EH (cell line): ENCODE measurements at places on chromosomes 5 and 9.

DNA sequence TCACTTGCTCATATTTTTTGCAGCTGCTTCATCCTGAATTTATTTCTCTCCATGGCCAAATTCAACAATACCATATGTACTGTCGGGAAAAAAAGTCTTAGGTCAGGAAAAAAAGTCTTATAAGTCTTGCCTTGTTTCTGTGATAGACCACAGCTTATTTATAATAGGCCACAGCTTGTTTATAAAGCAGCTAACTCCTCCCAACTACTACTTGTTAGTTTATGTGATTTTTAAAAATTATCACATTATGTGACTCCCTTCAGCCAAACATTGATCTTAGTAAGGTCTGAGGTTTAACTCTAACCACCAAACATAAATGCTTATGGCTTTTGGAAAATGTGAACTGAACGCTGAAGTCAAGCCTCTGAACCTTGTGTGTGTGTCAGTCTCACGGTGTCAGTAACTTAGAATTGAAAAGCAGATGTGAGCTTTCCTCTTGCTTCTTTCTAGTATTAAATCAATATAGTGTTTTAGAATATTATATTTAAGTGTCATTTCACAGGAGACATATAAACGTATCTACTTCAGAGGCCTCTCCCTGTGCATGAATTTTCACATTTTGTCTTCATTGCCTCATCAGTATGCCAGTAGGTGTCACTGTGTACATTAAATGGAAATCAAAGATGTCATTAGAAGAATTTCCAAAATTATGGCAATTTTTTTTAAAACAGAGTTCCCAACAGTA, 51.3 kb downstream of the SNX24 start:
- peak; percentile 43 for DNase-seq

DNA sequence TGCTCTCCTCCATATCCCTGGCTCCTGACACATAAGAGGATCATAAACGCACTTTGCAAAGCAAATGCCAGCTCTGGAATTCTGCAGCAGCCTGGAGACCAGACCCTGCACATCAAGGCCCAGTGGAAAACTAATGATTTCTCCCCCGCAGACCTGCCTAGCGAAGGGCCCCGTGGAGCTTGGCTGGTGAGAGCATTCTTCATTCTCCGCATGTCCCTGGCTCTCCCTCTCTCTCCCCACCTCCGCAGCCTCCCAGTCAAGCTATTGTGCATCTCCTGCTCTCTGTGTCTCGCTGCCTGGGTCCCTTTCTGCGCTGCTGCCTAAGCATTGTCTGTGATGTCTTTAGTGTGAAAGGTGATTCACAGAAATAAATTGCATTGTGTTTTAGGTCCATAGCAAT, 46.7 kb downstream of the GRIA1 start:
- DNase-seq = no peak

DNA sequence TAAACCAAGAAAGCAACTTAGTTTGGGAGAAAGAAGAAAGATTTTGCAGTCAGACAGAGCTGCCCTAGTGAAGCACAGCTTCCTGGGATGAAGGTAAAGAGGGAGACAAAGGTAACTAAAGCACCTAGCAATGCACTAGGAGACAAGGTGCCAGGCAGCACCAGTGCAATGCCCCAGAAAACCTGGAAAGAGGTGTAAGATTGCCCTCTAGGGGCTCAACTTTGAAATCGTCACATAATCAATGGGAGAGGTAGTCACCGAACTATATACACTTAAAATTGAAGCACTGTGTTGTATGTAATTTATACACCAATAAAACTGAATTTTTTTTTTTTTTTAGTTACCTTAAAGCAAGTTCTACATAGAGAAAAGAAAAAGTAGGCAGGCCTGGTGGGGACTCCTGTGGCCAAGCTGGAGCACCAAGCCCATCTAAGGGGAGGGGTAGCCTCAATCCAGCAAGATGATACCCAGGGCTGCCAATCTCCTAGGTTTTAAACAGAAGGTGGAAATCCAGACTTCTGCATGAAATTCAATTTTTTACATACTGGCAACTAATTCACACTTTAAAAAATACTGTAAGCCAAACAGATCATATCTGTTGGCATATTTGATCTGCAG, 48.2 kb downstream of the CDK5RAP2 start:
- peak; percentile 44 for DNase-seq

- DNase-seq = no peak
Observed at GRCh38 chr9:85716031-85716877, 25.5 kb downstream of the AGTPBP1 start.

DNA sequence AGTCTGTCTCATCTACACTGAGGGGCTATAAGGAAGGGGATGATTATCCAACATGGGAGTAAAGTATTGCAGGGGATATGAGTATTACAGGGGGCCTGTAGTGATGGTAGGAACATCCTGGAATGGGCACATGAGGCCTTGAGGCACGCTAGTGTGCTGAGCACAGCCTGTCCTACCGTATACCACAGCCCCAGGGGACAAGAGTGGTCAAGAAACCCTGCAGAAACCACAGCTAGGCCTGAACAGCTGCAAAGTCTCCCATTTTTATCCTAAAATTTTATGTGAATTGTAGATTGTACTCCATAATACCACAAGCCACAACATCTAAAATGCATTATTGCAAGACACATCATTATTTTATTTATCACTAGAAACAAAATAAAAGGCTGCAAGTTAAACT, 136.3 kb upstream of the ASTN2 start:
- no peak for DNase-seq

DNA sequence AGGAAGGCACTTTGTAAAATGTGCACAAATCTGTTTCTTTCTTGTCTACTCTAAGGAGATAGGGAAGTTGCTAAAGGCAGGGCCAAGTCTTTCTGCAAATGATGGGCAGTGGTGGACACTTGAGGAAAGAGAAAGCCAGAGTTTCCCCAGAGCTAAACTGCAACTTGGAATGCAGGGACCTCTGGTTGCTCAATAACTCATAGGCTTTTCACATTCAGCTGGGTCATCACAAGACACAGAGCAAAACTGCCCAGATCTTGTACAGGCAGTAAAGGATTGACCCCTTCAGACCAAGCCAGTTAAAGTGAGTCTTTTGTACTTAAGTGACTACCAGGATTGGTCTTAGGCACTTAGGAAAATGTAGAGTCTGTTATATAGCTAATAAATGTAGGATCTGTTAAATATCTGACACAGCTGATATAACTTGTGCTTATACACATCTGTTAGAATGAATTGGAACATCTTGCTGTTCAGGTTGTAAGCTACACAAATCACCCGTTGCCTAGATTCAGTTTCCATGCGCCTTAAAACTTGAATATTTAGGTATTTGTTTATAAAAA, 13.5 kb upstream of the AGXT2 start:
- DNase-seq = peak; percentile 21

DNA sequence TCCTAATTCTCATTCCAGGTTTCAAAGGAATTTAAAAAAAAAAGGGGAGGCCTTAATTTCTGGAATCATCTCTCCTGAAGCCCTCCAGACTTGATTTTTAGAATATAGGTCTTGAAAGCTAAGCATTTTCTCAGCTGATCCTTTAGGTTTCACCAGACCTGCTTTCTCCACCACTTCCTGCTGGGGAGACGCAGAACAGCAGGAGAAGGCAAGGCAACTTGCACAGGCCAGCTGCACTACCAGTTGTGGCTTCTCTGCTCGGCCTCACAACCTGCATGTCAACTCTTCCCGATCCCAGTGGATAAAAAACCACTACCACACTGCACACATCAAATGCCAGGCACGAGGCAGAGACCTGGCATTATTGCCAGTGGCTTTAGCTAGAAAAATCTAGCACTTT, 119.8 kb downstream of the SIL1 start:
- DNase-seq = no peak

GRCh38 chr5:159786901-159787691, 129.2 kb upstream of the ADRA1B start:
- peak; percentile 88 for DNase-seq

- DNase-seq = no peak
Observed at GRCh38 chr5:83440826-83441225, 30.7 kb upstream of the VCAN start.

DNA sequence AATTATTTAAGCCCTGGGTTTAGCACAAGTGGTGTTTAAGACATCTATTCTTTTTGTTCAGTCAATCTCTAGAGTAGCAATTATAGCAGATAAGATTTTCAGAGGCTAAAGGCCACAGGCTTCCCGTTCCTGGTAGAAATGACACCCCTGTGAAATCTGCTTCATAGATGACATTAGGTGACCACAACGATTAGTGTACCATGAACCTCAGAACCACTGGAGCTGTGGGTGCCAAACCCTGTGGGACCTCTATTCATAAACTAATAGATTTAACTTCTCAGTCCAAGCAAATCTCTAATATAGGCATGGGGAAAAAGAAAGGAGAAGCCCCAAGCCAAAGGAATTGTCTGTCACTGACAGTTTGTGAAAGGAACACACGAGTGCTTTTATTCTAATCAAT, 207.4 kb downstream of the ARRDC3 start:
- DNase-seq = no peak

DNA sequence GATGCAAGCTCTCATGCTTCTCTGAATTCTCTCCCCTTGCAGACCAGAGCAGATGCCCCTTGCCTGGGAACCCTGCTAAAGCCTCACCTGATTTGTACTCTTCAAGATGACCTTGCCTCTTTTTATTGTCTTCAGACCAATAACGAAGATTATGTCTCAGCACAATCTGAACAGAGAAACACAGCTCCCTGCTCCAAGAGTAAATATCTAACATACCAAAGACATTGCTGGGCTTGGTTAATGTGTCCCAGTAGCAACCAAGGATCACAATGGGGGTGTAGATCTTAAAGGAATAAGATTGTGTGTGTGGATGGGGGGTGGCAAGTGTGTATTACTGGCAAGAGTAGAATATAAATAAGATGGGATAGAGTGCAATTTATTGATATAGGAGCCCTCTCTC, 67.6 kb upstream of the LHFPL2 start:
- peak; percentile 78 for DNase-seq

DNA sequence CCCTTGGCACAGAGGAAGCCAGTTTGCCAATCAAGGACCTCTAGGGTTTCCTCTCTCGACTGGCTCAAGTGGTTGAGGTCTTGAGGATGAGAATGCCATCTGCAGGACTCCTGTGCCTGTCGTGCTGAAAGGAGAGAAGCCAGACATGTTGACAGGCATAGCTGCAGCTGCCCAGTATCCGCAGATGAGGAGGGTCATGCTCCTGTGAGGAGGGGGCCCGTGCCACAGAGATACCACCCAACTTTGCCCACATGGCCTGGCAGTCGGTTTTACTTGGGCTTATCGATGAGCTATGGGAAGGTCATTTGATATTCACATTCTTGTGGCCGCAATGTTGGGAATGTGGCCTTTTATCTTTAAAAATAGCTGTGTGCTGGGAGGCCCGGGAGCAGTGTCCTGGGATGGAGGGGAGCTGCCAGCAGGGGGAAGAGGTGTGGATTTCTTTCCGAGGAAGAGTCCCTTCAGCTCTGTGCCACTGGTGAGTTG, 17.4 kb downstream of the FRMPD1 start:
- no peak for DNase-seq

DNA sequence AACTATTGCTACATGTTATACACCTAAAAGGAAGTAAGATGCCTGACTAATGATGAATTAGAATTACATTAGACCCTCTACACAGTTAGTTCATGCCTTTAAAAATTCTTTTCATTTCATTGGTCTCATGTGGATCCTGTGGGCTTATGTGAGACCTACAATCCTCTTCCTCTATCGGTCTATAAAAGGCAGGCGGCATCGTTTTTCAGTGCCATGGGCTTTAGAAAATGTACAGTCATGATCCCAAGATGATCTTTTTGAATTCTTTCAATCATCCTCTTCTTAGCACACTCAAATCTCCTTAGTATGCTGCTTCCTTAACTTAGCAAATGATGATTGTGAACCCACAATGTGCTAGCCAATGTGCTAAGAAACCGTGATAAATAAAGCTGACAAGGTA, 193.9 kb downstream of the ZNF608 start:
- DNase-seq = no peak

- DNase-seq = no peak
Observed at GRCh38 chr5:135592312-135593045, 13.7 kb upstream of the CXCL14 start.

GRCh38 chr5:104347119-104347708, 784.6 kb upstream of the NUDT12 start:
- peak; percentile 1 for DNase-seq

GRCh38 chr9:88464851-88465250, 70.1 kb upstream of the NXNL2 start:
- DNase-seq = peak; percentile 51

GRCh38 chr9:136003411-136004218, 42.4 kb upstream of the UBAC1 start:
- no peak for DNase-seq

- no peak for DNase-seq
Observed at GRCh38 chr5:54529565-54529964, 12.0 kb downstream of the SNX18 start.

DNA sequence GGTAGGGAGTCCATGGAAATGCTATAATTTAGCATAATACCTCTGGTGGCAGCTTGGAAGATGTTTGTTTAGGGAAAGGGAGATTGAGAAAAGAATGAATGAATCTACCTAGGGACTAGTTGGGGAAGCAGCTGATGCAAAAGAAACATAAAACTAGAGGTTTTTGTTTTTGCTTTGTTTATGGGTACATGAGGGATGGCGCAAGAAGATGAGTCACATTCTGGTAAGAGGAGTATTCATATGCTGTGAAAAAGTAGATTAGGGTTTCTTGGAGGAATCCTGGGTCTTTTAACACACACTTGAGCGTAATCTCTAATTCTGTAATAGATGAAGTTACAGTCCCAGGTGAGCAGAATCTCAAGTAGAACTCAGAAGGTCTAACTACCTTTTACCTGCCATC, 17.1 kb downstream of the C9orf43 start:
- peak; percentile 44 for DNase-seq

GRCh38 chr5:18375641-18376040, 741.4 kb downstream of the TAF11L14 start:
- no peak for DNase-seq

DNA sequence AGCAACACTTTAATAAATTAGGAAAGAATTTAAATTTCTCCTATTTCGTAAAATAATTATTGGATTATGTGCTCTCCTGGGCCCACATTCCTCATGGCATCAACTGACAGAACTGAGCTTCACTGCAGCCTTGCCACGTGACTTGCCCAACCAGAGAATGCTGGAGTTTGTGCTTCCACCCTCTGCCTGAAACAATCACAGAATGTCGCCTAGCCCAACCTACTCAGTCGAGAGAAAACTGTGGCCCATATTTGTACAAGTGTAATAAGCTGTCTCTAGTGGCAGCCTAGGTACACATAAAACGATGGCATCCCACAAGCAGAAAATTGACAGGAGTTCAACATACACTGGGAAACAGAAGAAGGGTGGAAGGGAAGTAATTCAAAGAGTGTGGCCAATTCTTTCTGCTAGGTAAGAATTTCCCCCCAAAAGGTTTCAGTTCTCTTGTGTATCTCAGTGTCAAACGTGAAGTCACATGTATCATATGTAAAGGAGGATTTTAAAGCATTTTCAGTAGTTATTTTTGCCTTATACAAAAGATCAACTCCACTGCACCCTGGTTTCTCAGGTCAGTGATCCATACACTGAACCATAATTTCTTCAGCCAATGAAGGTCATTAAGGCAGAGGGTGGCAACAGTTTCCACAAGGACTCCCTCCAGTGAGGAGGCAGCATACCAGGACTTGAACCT, 41.7 kb downstream of the ZNF608 start:
- no peak for DNase-seq

- no peak for DNase-seq
Observed at GRCh38 chr9:125633116-125633745, 73.8 kb downstream of the MAPKAP1 start.
